ENCODE measurements at places on chromosomes 13 and 19. TPM values are rescaled to one million over a fixed set of nuclear protein-coding genes. Genes with fewer than 3 reads are reported as not detected.

Gene CCDC70
- total RNA-seq, result not detected

Gene IGFL2
- 0.55 TPM for total RNA-seq

Gene PLIN5
- not detected for total RNA-seq

Gene CACNA1A
- 0.58 TPM for total RNA-seq

Gene ZSCAN4
- total RNA-seq, result not detected
